ENCODE measurements at places on chromosomes 12 and 14. TPM values are rescaled to one million over a fixed set of nuclear protein-coding genes. Genes with fewer than 3 reads are reported as not detected.

The KRR1 gene
- 53.2 TPM for total RNA-seq

DNA sequence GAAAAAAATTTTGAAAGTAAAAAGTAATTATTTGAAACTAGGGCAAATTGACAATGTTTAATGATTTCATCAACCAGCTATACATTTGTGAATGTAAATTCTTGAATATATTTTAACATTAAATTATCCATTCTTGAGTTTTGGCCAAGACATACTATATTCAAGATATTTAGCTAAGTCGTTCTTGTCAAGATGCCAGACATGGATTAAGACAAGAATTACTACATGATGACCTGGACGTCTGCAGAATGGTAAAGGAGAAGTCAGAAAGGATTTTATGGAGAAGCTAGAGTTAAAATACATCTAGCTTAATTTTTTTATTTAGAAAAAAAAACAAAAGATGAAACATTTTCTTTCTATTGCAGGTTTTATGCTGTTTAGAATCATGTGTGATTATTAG, 255.8 kb downstream of the TMTC2 start:
- DNase-seq: no peak

GRCh38 chr12:118840399-118840798, 140.9 kb upstream of the SRRM4 start:
- no peak for DNase-seq

- no peak for DNase-seq
These were observed 9.2 kb downstream of the CD69 start for GRCh38 chr12:9751204-9752144.

DNA sequence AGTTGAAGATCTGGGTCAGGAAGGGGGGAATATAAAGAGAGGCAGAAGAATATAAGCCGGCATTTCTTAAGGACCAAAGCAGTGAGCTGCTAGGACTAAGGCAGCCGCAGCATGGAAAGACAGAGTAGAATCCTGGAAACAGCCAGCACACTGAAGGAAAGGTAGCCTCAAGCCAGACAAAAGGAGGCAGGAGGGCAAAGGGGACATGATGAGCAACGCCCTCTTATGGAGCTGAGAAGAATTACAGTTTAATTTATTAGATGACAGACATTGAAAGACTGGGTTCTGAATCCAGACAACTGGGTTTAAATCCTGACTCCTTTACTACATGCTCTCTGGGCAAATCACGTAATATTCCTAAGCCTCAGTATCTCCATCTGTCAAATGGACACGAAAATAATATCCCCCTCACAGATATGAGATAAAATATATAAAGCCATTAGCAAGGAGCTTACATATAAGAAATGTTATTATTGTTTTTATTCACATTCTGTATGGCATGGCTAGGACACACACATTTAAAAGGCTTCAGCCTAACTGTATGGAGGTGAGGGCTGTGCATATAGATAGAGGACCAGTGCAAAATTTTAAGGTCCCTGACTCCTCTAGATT, 8.1 kb upstream of the PCED1B start:
- DNase-seq: no peak

The TC2N gene
- 1.4 TPM for total RNA-seq

- DNase-seq: no peak
These were observed 318.6 kb downstream of the ITPR2 start for GRCh38 chr12:26514364-26514763.

The USP44 gene
- 10.4 TPM for total RNA-seq

DNA sequence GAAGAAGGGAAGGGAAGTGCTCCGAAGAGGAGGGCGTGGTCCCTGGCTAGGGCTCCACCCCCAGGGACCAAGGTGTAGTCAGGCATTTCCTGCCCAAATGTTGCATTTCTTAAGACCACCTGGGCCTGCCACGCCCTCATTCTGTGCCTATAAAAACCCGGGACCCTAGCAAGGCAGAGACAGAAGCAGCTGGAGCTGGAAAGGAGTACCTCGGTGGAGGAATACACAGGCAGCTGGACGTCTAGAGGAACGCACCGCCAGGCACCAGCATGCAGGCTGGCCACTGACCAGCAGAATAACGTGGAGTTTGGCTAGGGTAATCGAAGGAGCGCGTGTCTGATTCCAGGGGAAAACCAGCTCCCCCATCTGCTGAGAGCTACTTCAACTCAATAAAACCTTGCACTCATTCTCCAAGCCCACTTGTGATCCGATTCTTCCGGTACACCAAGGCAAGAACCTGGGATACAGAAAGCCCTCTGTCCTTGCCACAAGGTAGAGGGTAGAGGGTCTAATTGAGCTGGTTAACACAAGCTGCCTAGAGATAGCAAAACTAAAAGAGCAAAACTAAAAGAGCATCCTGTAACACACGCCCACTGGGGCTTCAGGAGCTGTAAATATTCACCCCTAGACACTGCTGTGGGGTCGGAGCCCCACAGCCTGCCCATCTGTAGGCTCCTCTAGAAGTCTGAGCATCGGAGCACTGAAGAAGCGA, 21.0 kb downstream of the CFL2 start:
- DNase-seq: no peak

DNA sequence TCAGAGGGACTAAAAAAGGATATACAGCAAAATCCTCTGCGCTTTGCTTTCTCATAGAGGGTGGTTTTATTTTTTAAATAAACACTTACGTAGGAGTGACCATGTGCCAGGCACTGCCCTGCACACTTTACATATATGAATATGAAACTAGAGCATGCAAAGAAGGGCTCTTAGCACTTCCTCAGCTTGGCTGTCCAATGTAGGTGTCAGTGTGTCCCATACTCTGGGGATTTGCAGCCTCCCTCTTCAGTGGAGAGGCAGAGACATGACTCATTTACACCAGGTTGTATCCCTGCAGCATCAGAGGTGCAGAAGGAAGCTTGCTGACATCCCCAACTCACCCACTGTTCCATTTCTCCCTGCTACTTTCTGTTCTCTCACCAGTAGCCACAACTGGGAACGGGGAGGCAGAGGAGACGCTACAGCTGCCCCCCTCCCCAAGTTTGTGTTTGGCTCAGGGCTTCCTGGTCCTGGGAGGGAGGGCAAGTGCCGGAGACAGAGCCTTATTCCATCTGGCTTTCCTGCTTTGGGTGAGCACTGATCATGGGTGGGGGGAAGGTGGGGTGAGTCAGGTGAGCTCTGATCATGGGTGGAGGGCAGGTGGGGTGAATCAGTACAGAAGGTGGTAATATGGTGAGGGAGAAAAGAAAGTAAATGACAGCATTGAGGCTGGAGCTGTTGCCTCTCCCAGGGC, 4.9 kb upstream of the KRT5 start:
- no peak for DNase-seq

GRCh38 chr12:3216726-3217682, 139.8 kb downstream of the TSPAN9 start:
- no peak for DNase-seq

The SPIC gene
- total RNA-seq: not detected

Data from endothelial cell (in vitro differentiated cells).